ENCODE measurements at places on chromosomes 7 and 10.

GRCh38 chr10:94630017-94630688, 53.4 kb upstream of the CYP2C18 start:
- DNase-seq: no peak

DNA sequence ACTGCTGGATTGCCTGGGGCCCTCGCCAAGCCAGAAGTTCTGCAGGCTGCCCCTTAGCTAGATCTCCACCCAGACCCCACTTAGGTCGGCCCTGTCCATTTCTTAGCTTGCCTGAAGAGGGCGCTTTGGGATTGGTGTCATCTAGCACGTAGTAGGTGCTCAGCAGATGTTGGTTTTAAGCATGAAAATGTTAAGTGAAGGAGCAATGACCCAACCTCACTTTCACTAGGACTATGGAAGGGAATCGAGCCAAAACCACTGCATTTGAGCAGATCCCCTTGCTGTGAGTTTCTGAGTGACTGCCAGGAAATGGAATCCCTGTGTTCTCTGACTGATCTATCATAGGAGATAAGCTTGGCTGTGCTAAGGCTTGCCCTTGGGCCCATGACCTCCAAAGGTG, 131.7 kb upstream of the EEPD1 start:
- DNase-seq: no peak

DNA sequence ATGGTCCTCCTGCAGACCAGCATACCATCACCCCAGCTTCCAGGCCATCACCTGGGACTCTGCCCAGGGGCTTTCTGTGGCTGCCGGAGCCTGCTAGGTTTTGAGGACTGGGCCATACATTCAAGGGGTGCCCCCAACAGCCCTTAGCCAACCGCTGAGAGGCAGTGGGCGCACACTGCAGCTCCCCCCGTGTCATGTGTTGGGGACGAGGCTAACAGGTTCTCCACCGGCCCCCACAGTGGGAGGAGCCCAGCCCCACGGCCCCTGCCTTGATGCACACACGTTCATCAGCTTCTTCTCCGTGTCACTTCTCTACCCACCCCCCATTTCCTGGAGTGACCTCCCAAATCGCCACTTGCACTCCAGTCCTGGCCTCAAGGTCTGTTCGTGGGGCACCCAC, 543.2 kb upstream of the FOXK1 start:
- no peak for DNase-seq

- DNase-seq: no peak
Observed at GRCh38 chr10:47441938-47442337, 42.0 kb downstream of the ANXA8 start.

- no peak for DNase-seq
Observed at GRCh38 chr7:29190349-29191045, 4.1 kb upstream of the CHN2 start.

DNA sequence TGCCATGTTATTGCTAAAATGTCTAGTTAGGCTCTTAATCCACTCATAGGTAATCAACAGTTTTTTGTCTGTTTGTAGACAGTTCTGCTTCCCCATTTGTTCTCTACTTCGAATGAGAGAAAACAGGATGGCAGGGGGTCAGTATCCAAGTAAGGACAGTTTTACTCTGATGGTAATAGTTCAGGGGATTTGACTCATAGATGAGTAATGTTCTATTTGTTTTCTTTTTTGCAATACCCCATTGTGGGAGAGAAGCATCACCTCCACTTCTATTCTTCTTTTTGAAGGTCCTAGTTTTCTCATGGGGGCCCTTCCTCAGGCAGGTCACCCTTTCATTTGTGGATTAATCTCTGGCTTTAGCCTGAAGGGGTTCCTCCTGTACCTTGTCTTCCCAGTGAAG, 13.9 kb downstream of the PCLO start:
- no peak for DNase-seq

DNA sequence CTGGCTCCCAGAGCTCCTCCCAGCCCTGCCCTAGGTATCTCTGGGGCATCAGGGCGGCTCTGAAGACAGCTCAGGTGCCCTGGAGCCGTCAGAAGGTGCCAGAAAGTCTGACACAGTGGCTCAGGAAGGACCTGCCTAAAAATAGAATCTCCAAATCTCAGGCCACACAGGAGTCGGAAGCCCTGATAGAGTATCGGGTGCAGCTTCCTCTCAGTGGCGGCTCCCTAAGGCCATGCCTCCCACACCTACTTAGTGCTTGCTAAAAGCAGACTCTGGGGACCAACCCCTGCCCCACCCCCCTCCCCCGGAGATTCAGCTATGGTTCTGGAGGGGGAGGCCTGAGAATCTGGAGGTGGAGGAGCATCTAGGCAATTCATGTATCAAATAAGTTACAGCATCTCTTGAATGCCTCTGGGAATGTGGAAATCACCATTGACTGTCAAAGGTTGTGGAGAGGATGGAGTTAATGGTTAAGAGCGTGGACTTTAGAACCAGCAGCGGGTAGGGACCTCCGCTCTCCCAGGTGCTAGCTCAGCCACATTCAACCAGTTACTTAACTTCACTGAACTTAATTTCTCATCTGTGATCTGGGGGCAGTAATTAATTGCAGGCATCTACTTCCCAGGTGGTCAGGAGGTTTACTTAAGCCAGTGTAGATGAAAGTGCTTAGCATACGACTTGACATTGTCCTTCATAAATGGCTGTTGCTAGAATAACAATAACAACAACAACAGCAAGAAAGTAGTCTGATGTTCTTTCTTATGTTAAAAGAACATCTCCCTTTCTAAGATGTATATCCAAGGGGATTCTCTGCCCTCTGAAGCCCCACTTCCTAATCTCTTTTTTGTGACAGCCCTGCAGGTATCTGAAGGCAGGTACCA, 38.6 kb upstream of the MXI1 start:
- DNase-seq: no peak

GRCh38 chr10:55704950-55705349, 656.1 kb downstream of the ZWINT start:
- DNase-seq: no peak

DNA sequence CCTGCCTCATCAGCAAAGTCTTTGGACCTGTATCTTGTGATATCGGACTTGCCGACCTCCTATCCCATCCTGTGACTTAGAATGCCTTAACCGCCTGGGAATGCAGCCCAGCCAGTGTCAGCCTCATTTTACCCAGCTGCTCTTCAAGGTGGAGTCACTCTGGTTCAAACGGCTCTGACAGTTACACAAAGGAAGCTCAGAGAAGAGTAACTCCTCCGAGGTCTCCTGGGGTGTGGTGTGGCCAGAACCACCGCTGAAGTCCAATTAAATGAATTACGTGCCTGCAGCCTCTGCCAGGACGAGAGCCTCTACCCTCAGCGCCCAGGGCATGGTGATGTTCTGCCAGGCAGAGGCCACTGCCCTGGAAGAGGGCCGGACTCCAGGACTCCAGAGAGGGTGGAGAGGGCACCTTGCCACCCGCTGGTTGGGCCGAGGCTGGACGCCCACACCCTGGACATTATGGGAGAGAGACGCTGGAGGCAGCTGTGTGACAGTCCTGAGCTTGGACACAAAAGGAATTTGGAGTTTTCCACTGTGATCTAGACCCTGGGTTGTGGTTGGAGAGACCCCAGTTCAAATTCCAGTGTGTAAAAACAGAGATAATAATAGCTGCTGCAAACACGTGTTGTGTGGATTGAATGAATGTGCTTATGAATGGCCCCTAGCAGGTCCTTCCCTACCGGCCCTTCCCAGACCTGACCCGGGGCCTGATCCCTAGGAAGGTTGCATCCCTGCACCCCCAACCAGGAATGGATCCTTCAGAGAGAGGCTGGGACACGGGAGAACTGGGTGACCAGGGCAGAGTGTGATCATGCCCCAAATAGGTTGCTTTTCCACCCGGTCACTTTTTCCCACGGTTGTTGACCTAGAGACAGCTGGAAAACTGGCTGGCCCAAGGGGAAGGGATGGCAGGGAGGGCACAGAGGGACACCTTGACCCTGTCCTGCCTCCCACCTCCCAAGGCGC, 37.8 kb upstream of the FZD9 start:
- no peak for DNase-seq

DNA sequence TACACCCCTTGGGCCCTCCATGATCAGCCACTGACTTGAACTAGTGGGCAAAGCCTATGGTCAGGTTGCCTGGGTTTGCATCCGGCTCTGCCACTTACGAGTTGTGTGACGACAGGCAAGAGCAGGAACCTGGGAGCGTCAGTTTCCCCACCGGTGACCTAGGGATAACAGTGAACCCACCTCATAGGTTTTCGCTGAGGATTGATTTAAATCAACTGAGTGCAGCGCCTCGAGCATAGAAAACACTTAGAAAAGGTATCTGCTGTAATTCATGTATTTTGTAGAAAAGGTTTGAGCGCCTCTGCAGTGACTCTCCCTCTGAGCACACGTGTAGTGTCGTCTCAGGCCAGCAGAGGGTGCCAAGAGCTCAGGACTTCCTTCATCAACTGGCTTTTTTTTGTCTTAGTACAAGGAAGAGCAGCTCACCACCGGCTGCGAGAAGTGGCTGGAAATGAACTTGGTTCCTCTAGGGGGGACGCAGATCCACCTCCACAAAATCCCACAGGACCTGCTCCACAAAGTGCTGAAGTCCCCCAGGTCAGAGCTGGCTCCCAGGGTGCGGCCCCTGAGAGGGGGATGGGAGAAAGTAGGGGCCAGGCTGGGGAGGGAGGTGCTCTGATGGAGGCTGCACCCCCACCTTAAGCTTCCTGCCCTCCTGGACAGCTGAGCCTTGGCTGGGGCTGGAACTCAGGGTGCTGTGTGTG, 27.7 kb downstream of the BTBD16 start:
- DNase-seq: peak; percentile 57

DNA sequence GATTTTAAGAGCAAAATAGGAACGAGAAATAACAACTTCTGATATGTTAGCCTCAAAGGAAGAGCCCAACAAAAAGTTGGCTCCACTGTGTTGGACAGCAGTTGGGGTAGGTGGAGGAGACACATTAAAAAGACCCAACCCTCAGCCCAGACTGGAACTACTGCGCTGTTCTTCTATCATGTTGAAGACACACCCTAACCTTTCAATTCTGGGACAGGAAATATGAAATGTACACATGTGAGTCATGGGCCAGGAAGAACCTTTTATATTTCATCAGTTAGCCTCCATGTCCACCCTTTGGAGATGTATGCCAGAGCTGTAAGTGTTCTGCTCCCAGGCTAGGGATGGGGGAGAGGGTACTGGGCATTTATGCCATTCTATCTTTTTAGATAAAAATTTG, 22.1 kb downstream of the CLDN12 start:
- DNase-seq: no peak

GRCh38 chr10:70974351-70974901, 86.1 kb upstream of the PCBD1 start:
- no peak for DNase-seq

DNA sequence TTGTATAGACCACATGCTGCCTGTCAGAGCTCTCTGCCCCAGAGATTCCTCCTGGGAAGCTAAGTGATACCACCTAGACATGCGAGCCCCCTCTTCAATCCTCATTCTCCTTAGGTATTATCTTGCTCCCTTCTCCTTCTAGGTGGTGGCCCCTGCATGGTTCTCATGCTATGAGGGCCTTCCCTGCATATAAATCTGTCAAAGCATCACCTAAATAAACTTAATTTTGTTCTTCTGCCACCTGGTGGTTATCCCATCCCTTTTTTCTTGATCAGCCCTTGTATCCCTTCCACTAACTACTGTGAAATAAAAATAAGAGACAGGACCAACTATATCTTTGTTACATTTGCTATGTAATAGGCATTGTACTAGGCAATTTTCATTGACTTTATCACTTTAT, 242.1 kb downstream of the CDC14C start:
- no peak for DNase-seq

GRCh38 chr10:13816195-13816925, 229.6 kb downstream of the PRPF18 start:
- no peak for DNase-seq

GRCh38 chr7:44261240-44261639, 60.5 kb downstream of the YKT6 start:
- DNase-seq: no peak

- DNase-seq: no peak
Observed at GRCh38 chr10:12444981-12445700, 95.8 kb downstream of the CAMK1D start.

GRCh38 chr10:17779784-17780183, 27.8 kb downstream of the TMEM236 start:
- no peak for DNase-seq

DNA sequence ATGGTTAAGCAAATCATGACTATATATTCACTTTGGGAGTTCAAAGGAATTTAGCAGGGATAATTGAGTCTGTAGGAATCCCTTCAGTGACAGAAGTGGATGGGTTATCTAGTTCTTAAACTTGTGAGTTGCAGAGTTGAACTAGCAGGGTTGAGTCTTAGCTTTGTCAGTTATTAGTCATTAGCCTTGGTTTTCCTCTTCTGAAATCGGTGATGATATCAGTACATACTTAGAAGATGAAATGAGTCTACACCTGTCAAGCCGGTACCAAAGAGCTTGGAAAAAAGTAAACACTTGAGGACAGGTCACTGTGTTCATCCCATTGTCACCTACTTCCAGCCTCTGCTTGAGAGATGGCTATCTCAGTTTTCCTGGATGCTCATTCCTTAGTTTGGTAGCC, 73.5 kb downstream of the BUB3 start:
- no peak for DNase-seq

GRCh38 chr10:109239371-109239770, 683.9 kb downstream of the XPNPEP1 start:
- no peak for DNase-seq

DNA sequence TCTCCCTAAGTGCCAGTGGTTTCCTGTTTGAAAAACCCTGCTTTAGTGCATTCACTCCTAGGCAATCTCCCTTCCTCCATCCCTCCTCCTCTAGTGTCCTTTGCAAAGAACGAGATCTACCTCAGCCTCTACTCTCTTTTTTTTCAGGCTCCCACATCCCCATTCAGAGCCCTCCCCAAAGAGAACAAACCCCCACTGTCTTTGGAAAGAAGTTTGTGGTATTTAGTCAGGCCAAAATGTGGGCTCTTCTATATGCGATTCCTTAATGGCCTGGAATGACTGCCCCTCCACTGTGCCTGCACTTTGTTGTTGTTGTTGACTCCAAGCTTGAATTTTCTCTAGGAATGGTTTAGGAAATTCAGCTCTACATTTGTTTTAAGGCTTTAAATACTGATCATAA, 36.3 kb downstream of the PALS2 start:
- DNase-seq: no peak

GRCh38 chr7:8462309-8462708, 28.9 kb downstream of the NXPH1 start:
- DNase-seq: no peak

DNA sequence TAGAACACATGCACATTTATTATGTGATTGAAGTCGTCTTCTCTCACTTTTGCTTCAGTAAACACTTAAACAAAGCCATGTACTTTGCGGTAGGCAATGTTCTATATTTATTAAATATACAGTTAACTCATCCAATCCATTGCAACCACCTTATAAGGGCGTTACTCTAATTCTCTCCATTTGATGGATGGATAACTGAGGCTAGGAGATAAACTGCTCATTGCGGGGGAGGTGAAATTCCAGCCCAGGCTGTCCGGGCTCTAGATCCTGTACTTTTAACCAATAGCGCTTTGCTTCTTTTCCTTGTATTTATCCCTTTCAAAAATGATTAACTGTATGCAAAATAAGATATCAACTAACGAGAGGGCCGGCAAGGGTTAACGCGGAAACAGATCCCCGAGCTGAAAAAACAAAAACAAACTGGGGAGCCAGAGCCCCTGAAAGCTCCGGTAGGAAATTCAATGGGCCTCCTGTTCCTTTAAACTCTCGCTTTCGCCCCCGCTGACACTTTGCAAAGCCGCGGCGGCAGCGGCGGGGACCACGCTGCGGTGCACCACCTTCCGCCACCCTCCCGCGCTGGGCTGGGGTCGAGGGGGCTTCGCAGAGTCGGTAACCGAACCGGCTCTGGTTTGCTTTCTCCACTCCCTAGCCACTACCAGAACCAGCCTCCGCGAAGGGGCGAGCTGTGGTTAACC, 1.0 kb upstream of the PLXDC2 start:
- no peak for DNase-seq

- no peak for DNase-seq
Observed at GRCh38 chr10:86729677-86730076, 26.7 kb upstream of the BMPR1A start.

Measured in GM19239 (cell line).